Effector CD4-positive, alpha-beta T cell (primary cell): ENCODE measurements at places on chromosomes 1 and 21.

DNA sequence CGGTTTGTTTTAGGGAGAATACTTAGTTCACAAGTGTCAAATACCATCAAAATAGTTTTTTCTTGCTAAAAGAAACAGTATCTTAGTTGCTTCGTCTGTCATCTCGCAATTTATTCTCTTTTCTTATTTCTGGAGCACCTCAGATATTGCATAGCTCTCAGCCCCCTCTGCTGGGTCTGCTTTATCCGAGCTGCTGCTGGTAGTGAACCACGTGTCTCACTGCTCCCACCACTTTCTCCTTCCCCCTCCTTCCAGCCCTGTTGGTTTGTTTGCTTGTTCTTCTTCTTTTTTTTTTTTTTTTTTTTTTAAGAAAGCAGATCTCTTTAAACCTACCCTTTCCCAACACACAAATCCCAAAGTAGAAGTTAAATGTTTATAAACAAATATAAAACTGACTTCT lies 170.8 kb downstream of the EDEM3 start:
- no peak for DNase-seq

DNA sequence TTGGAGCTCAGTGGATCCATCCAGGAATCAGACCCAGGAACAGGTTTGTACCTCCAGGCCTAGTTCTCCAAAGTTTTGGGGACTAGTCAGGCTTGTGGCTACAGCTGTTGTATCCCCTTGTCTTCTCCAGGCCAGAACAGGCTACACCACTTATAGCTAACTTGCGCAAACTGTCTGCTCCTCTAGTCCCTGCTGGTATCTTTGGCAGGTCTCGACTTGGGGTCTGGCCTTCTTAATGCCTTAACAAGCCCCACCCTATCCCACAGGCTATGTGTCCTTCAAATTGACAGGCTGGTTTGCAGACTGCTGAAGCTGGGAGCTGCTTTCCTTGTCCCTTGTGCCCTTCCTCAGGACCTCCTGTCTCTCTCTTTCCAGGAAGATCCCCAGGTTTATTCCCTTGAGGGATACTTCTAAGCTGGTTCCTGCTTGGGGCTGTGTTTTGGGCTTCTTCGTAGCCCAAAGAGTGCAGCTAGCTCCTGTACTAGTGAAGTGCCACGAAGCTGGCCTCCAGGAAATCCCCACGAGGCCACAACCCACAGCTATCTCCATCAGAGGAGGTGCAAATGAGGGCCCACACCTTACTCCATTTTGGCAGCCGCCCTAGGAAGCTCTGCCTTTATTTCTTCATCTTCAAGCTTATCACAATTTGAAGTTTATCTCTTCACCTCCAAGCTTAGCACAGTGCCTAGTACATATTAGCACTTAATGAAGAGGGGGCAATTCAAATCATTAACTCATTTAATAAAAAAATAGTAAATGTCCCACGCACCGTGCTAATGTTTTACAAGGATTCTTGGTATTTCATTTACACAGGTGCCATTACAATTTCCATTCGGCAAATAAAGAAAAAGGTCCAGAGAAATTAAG lies 683 bp upstream of the DMAP1 start:
- no peak for DNase-seq

DNA sequence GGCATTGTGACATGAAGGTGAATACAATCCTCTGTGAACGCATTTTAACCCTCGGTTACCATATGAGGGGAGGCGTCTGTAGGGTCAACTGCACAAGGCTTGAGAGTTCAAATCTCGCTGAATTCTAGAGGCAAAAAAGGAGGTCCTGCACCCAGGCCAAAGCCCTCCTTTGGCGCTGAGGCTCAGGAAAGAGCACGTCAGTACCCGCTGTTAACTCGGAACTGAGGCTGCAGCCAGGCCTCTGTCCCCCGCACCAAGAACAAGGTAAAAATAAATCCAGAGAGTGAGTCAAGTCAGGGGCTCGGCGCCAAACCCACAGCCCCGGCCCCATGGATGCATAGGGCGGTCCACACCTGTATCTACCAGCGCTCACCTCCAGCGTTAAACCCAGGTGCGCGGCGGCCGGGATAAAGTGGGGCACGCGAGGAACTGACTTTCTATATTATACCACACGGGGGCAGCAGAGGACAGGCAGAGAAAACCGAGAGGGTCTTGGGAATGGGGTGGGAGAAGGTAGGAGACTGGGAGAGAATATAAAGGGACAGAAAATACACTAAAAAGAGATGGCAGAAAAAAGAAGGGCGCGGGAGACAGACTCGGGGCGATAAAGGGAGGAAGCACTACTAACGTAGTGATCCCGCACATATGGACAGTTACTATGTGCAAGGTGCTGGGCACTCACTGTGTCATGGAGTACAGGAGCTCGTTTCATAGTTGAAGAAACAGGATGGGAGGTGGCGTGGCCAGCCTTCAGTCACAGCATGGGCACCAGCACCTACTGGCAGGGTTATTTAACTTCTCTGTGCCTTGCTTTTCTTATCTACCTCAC lies 54.9 kb downstream of the DMRTA2 start:
- DNase-seq = no peak

DNA sequence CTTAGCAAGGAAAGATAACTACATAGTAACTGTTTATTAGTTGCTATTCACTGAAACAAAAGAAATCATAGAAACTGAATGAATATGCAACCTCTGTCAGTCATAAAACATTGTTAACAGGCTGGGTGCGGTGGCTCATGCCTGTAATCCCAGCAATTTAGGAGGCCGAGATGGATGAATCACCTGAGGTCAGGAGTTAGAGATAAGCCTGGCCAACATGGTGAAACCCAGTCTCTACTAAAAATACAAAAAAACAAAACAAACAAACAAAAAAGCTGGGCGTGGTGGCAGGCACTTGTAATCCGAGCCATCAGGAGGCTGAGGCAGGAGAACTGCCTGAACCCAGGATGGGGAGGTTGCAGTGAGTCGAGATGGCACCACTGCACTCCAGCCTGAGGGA lies 44.1 kb downstream of the CRB1 start:
- DNase-seq = no peak

DNA sequence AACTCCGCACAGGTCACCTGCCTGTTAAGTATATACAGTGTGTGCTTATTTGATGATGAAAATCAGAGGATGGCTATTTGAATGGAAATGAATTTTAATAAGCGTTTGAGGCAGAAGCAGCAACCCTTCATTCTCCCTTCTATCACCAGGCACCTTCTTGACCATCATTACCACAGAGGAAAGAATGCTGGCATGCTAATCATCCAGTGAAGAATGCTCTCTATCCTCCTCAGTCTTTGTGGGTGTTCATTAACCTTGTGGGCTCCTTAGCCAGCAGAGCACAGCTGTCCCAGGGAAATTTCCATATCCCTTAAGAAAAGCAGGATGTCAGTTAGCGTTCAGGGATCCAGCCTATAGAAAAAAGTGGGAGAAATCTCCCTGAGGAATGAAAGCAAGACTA lies 428.0 kb upstream of the CAMK1G start:
- no peak for DNase-seq

GRCh38 chr1:4085546-4085945 lies 185.5 kb upstream of the C1orf174 start:
- DNase-seq = no peak

- no peak for DNase-seq
Observed at GRCh38 chr1:53968125-53968513, 22.0 kb downstream of the LRRC42 start.

GRCh38 chr1:200351826-200352549 lies 57.8 kb downstream of the ZNF281 start:
- DNase-seq = no peak

GRCh38 chr1:121414905-121415304 lies 230.1 kb downstream of the SRGAP2C start:
- no peak for DNase-seq

- DNase-seq = no peak
Observed at GRCh38 chr1:60169206-60169605, 95.6 kb upstream of the C1orf87 start.

DNA sequence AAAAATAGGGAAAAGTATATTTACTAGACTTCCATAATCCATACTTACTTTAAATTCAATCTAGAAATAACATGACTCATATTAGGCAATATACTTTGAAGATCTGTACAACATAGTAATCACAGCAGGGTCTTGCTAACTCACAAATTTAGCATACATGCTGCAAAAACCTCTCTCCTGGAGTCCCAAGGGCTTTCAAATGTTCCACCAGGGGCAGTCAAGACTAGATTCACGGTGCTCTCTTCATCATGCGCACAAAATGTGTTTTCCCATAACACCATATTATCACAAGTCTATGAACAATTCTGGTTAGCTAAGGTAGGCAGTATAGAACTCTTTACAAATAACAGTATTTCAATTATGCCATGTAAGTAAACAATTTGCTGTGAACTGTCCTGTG lies 45.8 kb downstream of the SSX2IP start:
- DNase-seq = no peak

GRCh38 chr1:100387657-100388350 lies 35.5 kb downstream of the CDC14A start:
- DNase-seq = no peak

GRCh38 chr21:45853703-45854342 lies 127.7 kb upstream of the COL6A1 start:
- no peak for DNase-seq

GRCh38 chr1:1889847-1890505 lies 911 bp downstream of the GNB1 start:
- peak; percentile 25 for DNase-seq

- no peak for DNase-seq
Observed at GRCh38 chr1:93330617-93331016, 15.1 kb upstream of the DR1 start.

DNA sequence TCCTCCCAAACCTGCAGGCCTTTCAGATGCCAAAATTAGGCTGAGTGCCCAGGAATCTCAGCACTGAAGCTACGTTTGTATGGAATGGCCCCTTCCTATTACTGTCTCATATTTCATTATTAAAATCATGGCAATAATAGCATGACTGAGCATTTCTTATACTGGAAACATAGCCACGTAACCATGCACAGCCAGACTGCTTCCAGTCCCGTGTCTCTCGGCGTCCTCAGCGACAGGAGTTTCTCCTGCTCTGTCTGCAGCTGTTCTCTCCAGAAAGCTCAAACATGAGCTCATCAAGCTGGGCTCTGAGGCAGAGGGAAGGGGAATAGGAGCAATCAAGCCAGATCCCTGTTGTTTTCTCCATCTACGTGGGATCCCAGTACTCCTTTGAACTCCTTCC lies 104.0 kb downstream of the CDC7 start:
- no peak for DNase-seq
